ENCODE measurements at places on chromosomes 12 and 14. TPM values are rescaled to one million over a fixed set of nuclear protein-coding genes. Genes with fewer than 3 reads are reported as not detected.

TAS2R46 gene
- 3.1 TPM for total RNA-seq

HCAR2 gene
- total RNA-seq, result not detected

PSMB5 gene
- total RNA-seq, result 313 TPM

HSPA2 gene
- 2.7 TPM for total RNA-seq

AMIGO2 gene
- 10.2 TPM for total RNA-seq

NGB gene
- not detected for total RNA-seq

FOXN4 gene
- not detected for total RNA-seq

PAWR gene
- 103 TPM for total RNA-seq

NPAS3 gene
- 0.09 TPM for total RNA-seq

NKX2-8 gene
- total RNA-seq, result not detected

BBOF1 gene
- 2.5 TPM for total RNA-seq

CMTM5 gene
- total RNA-seq, result not detected

TRIM9 gene
- total RNA-seq, result under 0.01 TPM

CEBPE gene
- total RNA-seq, result not detected

AEBP2 gene
- total RNA-seq, result 21.2 TPM

PHLDA1 gene
- total RNA-seq, result 31.5 TPM

KRT75 gene
- not detected for total RNA-seq

RNASE12 gene
- total RNA-seq, result not detected

KRT73 gene
- not detected for total RNA-seq

PRB2 gene
- not detected for total RNA-seq

COX8C gene
- total RNA-seq, result not detected

All from endothelial cell of coronary artery (primary cell).